ENCODE measurements at places on chromosomes 13 and 19. TPM values are rescaled to one million over a fixed set of nuclear protein-coding genes. Genes with fewer than 3 reads are reported as not detected.

- H3K4me1 ChIP-seq: peaks cover 8% of the 10 kb centered on the region
- H3K4me3 ChIP-seq: no peak overlapping the region
- H3K27me3 ChIP-seq: no peaks in the 10 kb centered on the region
- no peak for DNase-seq
- peaks cover 22% of the 10 kb centered on the region for H3K36me3 ChIP-seq
Observed at GRCh38 chr13:29510651-29511084, 84.8 kb downstream of the SLC7A1 start.

DNA sequence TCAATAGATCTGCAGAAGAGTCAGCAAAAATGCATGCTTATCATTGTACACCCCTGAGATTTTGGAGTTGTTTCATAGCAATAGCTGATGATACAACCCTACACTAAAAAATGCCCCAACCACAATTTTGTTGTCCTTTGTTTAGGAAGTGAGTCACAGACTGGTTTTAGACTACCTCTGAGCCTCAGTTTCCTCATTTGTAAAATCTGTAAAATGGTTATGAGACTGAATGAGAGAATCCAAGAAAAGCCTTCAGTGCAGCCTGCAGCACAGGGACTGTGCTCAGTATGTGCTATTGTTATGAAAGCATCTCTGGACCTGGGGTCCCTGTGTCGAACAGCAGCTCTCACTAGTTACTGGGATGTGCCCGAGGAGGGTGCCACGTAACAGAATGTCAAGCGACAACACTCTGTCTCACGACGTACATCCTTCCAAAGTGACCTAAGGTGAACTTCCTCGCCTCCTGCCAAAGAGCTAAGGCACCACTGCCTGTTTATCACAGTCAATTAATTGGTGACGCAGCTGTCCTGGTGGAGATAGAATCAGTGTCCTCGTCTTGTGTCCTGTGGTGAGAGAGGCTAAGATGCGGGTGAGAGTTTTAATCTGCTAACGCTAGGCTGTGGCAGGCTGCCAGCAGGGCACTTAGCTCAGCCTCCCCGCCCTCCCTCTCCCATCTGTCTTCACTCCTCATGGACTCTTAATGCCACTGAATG lies 18.1 kb downstream of the DHRS12 start:
- H3K27ac ChIP-seq: no peak overlapping the region
- DNase-seq: no peak

DNA sequence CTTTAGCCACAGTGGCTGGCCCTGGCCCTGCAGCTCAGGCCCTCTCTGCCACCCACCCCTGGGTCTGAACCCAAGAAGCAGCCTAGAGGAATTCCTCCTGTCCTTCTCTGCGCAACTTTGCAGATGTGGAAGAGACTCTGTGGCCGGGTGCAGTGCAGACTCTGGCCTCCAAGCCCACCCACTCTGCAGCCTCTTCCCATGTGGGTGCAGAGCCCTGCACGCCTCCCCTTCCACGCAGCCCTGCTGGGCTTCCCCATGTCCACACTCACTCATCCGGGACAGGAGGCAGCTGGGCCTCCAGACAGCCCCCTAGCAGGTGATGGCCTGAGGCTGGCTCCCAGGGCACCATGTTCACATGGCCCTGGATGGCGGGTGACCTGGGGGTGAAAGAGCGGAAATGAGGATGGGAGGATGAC lies 2.5 kb downstream of the TEX29 start:
- H3K4me3 ChIP-seq: no peak overlapping the region
- H3K27me3 ChIP-seq: no peaks in the 10 kb centered on the region
- H3K4me1 ChIP-seq: peaks cover 9% of the 10 kb centered on the region
- DNase-seq: no peak
- no peaks in the 10 kb centered on the region for H3K36me3 ChIP-seq

Gene FEM1A
- total RNA-seq: 10.3 TPM

Gene CNFN
- total RNA-seq: not detected

Gene ATP4B
- not detected for total RNA-seq

All from activated CD4-positive, alpha-beta memory T cell treated with anti-CD3 and anti-CD28 coated beads, Interleukin-2, amount 10 ng/mL, durations not matched to agents 7 days and 5 days (primary cell).